ENCODE measurements at places on chromosomes 13 and 19.
A peak's percentile ranks its signal among the peaks of the same experiment; 100 is the strongest.

DNA sequence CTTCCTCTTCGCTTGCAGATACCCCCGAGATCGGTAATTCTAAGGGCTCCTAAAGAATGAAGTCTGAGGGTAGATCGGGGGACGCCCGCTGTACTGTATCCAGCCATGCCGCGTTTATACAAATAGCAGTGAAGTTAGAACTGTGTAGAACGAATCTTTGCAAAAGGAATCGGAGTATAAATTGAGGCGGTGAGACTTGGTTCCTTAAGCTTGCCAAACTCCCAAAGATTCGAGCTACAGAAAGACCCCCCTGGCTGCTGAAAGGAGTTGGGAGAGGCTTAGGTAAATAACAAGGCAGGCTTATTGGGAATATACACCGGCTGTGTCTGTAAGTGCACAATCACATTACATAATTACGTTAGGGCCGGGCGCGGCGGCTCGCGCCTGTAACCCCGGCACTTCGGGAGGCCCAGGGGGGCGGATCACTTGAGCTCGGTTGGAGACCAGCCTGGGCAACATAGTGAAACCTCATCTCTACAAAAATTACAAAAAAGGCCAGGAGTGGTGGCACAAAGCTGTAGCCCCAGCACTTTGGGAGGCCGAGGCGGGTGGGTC, 12.2 kb downstream of the TMEM160 start:
- no peak for DNase-seq

- no peak for DNase-seq
Observed at GRCh38 chr13:102751886-102752285, 21.7 kb downstream of the TEX30 start.

GRCh38 chr19:16521715-16522289, 20.4 kb downstream of the CHERP start:
- DNase-seq: no peak

GRCh38 chr13:92316030-92316429, 910.6 kb upstream of the GPC6 start:
- no peak for DNase-seq

DNA sequence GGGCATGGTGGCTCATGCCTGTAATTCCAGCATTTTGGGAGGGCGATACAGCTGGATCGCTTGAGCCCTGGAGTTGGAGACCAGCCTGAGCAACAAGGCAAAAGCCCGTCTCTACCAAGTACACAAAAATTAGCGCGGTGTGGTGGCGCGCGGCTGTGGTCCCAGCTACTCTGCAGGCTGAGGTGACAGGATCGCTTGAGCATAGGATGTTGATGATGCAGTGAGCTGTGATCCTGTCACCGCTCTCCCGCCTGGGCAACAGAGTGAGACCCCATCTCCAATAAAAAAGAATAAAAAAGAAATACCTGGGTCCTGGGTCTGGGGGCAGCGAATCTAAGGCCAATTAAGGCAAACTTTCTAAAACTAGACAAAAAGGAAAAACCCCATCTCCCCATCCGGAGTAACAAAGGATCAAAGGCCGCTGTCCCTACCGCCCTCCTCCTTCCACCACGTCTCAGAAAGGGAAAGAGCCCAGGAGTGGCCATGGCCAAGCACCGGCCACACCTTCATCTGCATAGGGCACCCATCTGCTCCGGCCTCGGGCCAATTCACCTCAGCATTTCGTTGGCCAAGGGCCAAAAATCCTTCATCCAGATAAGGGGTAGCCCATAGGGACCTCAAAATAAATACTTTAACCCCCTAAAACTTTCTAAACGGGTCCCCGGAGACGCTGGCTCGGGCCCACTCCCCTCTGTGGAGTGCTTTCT, 851 bp downstream of the ZNF320 start:
- DNase-seq: no peak

DNA sequence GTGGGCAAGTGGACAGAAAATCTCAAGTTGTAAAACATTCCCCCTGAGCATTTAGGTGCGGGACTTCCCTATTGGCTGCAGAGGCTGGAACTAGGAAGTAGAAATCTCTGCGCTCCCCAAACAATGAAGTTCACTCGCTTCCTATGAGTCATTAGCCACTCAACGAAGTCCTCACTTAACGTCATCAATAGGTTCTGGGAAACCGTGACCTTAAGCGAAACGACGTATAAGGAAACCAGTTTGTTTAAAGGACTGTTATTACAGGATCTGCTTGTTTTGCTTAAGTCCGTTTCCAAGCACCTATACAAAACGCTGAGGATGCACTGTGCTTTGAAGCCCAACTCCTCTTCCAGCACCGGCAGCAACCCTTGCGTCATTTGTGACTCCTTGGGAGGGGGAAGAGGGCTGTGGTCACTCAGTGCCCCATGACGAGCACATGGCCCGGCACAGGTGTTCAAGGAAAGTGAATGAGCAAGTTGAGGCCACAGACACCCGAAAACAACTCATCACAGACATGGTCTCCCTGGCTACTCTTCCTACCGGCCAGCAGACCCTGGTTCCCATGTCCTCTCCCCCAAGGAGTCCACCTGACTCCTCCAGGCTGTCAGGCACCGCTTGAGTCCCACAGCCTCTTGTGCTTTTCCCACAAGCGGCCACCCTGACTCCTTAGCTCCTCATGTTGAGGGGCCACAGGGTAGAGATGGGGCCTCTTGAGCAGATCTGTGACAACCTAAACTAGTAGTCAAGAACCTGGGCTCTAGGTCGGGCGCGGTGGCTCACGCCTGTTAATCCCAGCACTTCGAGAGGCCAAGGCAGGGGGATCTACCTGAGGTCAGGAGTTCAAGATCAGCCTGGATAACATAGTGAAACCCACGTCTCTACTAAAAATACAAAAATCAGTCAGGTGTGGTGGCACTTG, 4.8 kb downstream of the RPS16 start:
- DNase-seq: peak; percentile 10

- no peak for DNase-seq
Observed at GRCh38 chr19:7251494-7251893, 42.7 kb downstream of the INSR start.

DNA sequence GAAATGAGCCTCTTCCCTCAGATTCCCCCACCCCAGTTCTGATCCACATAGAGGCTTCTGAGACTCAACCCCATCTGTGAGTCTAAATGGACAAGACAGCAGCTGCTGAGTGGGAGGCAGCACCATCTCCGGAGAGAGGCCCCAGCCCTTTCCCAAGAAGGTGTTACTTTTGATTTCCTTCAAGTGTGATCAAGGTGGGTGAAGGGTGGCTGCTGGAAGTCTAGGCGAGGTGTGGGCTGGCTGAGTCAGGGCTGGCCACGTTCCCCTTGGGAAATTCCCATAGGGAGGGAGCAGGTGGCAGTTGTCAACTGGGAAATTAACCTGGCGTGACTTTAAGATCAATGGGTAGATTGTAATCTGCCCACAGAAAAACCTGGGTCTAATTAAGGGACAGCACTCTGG, 148.0 kb downstream of the FOXO1 start:
- DNase-seq: no peak
